ENCODE measurements at places on chromosomes 1 and 21.
A peak's percentile ranks its signal among the peaks of the same experiment; 100 is the strongest.

- no peak for DNase-seq
These were observed 18.8 kb downstream of the PLEKHM2 start for GRCh38 chr1:15702722-15703550.

DNA sequence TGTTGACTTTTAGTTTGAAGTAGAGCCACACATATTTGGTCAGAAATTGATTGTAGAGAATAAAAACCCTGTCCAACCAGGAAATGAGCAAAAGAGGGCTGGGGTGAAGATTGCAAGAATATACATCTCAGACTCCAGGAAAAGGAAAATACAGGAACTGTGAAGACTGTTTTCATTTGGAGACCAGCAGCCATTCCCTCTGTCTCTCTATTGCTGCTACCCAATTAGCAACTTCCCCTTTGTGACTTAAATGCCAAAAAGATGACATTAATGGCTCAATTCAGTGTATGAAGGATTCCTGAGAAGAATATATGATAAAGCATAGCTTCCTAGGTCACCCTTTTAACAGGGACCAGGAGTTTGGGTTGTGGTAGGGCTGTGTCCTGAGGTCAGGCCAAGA, 31.6 kb upstream of the CEP350 start:
- DNase-seq: no peak

- DNase-seq: no peak
These were observed 498 bp upstream of the CLCA2 start for GRCh38 chr1:86423473-86423872.

- no peak for DNase-seq
These were observed 3.2 kb upstream of the CACNA1S start for GRCh38 chr1:201115390-201115937.

GRCh38 chr1:107912656-107913055, 52.3 kb downstream of the VAV3 start:
- DNase-seq: no peak

GRCh38 chr1:69739251-69739605, 171.5 kb downstream of the LRRC7 start:
- DNase-seq: no peak

DNA sequence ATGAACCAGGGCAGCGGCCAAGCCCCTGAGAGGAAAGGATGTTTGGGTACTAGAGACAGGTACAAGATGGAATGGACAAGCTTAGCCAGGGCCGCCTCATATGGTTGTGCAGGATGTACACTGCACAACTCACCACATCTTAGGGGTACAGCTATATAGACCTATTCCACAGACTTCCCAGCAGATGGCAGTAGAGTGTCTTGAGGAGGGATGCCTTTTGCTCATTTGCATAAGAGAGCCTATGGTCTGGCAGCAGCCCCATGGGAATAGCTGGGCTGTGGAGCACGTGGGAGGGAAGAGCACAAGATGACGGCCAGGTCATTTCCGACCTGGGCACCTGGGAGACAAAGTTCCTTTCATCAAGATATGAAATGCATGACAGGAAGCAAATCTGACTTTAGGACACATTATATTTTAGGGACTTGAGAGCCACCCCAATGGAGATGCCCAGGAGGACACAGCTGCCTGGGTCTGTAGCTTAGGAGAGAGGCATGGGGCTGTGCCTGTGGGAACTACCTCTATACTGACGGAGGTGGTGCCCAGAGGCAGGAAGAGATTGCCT, 215.5 kb downstream of the KCNJ6 start:
- DNase-seq: no peak

GRCh38 chr1:165807613-165808012, 19.8 kb upstream of the UCK2 start:
- no peak for DNase-seq

- no peak for DNase-seq
These were observed 1.2 kb downstream of the RUNX3 start for GRCh38 chr1:24928689-24929397.

DNA sequence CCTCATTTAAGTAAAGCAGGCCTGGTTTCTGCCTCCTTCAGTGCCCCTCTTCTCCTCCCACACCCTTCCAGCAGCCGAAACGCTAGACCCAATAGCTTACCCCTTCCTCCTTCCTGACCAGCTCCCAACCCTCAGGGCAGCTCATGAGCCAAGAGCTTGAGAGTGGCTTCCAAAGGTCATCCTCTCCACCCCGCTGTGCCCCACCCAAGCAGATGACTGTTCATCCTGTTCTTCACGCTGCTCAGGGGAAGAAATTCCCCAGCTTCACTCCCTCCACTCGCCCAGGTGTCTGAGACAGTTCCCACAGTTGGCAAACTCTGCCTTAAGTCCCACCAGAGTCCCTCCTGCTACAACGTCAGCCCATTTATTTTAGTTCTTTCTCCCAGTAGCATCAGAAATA, 23.4 kb downstream of the ARHGEF19 start:
- no peak for DNase-seq

GRCh38 chr1:67192902-67193301, 26.6 kb downstream of the IL23R start:
- no peak for DNase-seq

- DNase-seq: no peak
These were observed 164.0 kb downstream of the RUNX1 start for GRCh38 chr21:34885125-34885524.

DNA sequence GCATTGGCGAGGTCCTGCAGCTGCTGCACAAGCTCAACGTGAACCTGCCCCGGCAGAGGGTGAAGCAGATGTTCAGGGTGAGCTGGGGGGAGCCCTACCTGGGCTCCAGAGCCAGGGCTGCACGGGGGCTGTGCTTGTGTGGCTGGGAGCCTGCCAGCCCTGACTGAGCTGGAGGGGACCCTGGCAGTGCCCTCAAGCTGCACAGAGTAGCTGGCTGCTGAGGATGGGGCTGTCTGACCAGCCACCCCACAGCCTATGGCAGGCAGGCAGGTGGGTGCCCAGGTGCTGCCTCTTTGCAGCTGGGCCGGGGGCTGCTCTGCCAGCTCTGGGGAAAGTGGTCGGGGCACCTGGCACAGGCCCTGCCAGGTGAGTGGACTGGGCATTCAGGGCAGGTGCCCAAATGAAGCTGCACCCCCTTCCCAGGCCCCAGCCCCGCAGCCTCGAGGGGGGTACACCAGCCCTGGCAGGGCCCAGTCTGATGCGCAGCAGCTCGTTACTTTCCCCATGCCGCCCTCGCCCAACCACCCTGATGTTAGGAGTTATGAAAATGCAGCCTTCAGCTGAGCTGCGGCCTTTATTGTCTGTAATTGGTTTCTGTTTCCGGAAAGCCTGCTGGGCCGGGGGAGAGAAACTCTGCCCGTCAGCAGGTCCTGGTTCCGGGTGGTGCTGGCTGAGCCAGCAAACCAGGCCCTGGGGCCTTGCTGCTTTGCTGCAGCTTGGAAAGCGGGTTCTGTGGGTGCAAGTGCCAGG, 4.3 kb downstream of the PLCH2 start:
- no peak for DNase-seq

- peak; percentile 16 for DNase-seq
These were observed 486 bp downstream of the HSPA13 start for GRCh38 chr21:14382486-14382834.

DNA sequence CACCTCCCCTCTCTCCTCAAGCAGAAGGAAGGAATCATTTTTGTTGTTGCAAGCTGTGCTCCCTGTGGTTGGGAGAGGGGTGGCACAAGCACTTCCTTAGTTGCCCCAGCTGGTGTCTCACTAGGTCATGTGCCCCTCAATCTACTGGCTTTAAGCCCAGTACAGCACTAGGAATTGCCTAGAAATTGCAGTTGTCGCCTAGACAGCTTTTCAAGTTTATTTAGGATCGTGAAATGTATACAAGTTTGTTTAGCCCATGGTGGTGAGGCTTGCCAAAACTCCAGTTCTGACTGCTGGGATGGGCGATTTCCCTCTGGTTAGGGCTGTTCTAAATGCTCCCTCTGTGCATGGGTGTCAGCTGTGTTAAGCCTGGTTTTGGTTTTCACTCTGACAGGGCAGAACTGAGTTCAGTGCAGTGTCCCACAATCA, 126.8 kb upstream of the ZNF644 start:
- no peak for DNase-seq

DNA sequence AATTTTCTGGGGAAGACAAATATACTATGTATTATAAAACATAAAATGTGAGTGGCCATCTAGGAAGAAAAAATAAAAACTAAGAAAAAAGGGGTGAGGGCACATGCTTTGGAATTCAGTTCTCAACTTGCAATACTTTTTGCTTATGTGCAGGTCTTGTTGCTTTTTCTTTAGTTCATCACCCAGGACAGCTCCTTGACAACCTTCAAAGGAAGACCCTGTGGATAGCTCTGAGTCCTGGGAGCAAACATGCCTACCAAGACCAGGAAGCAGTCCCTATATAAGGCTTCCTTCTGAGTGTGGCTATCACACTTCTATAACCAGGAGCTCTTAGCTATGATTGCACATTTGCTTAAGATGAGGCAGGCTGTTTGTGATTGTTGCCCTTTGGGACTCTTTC, 78.0 kb downstream of the WDR64 start:
- no peak for DNase-seq

DNA sequence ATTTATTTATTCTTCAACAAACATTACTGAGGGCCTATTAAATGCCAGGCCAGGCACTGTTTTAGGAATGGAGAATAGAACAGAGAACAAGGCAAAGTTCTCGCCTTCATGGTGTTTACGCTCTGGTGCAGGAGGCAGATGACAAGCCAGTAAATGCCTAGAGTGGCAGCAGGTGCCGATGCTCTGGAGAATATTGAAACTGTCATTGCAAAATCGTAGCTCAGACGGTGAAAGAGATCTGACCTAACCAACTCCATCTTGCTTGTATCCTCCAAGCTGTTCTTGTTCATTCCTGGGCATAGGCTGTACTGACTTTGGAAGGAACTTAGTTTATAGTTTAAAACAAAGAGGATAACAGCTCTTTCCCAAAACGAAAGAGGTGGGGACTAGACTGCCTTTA, 13.5 kb upstream of the ENO1 start:
- DNase-seq: no peak

DNA sequence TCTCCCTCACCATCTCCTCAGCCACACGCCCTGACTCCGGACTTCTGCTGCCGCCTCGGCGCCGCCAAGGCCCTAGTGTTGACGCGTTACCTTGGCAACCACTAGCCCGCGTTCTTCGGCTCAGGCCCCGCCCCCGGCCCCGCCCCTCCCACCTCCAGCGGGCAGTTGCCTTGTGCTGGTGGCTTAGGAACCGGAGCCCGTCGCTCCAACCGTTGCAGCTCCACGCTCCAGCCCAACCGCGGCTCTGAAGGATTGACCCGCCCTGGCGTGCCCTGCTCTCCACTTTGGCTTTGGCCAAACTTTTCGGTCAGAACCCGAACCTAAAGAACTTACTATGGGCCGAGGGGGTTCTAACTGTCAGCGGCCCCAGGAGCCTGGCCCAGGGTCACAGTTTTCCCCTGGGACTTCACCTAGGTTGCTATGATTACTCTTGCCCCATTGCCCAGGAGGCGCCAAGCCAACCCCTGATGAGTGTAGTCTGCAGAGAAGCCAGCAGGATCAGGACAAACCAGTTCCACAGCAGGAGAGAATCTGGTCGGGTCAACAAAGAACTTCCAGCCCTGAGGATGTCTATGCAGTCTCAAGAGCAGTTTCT, at the start of gene CFAP45:
Gene CFAP45, minus strand, starts transcription at position 80 of the 595 bp plus-strand sequence. Its CDS starts 67 bp downstream, at position 13.
- DNase-seq: no peak

GRCh38 chr1:99645203-99645602, 710 bp upstream of the PALMD start:
- DNase-seq: no peak

- DNase-seq: no peak
These were observed 6.9 kb downstream of the WNT9A start for GRCh38 chr1:227940791-227941241.

DNA sequence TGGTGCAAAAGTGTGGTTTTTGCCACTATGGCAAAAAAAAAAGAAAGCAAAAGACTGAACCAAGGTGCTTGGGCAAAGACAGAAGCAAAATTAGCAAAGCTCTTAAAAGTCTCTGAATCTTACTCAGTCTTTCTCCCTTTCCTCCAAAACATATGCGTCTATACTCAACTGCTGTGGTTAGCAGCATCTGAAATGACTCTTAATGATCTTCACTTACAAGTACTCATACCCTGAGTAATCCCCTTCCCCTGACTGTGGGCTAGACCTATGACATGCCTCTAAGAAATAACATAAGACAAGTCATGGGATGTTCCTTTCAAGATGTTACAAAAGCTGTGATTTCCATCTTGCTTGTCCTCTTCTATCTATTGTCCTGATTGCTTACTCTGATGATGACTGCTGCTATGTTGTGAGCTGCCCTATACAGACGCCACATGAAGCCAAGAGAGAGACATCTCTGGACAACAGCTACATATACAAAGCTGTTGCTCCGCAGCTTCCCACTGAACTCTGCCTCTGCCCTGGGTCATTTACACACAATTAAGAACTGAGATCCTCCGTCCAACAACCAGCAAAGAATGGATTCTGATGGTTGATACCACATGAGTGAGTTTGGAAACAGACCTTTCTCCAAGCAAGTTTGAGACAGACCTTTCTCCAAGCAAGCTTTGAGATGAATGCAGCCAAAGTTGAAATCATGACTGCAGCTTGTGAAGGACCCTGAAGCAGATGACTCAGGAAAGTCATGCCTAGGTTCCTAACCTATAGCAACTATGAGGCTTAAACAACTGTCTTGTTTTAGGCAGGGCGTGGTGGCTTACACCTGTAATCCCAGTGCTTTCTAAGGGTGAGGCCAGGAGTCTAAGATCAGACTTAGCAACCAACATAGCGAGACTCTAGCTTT, 55.2 kb downstream of the PUM1 start:
- no peak for DNase-seq

GRCh38 chr1:60809204-60809980, 273.0 kb upstream of the NFIA start:
- DNase-seq: no peak

DNA sequence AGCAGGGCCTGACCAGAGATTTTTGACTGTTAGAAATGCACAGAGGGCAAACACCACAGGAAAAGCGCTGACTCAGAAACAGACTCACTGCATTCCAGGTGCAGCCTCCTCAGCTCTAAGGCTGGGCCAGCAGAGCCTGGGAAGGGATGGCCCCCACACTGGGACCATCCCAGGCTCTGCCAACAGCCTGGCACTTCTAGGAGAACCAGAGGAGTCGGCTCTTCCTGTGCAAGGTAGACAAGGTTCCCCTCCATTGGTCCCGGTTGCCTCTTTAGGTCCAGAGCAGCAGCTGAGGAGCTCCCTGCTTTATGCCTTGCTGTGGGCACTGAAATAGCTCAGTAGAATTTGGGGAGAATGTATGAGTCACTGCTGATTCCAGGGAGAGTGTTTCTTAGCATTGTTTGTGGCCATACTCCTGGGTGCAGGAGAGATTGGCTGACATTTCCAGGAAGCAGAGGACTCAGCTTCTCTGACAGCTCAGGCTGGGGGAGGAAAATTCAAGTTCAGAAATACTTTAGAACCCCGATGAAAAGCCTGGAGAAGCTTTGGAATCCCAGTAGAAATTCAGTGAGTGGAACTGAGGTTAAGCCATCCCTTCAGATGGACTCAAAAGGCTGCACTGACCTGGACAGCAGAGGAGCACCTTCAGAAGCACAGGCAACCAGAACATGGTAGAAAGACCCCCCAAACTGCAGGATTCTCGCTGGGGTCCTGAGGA, 19.7 kb downstream of the PRAMEF1 start:
- DNase-seq: no peak

- no peak for DNase-seq
These were observed at the start of gene LAPTM5 for GRCh38 chr1:30757352-30758120. Gene LAPTM5, minus strand, starts transcription at chr1:30757774. Its CDS starts 29 bp downstream, at chr1:30757745.

Data from forelimb muscle (tissue), 1 donor.